ENCODE measurements at places on chromosomes 11 and 22. TPM values are rescaled to one million over a fixed set of nuclear protein-coding genes. Genes with fewer than 3 reads are reported as not detected.

- DNase-seq = no peak
Observed at GRCh38 chr11:12701811-12702592, 27.8 kb downstream of the TEAD1 start.

- DNase-seq = no peak
Observed at GRCh38 chr22:19038164-19038546, 84.1 kb downstream of the DGCR2 start.

Gene MOGAT2
- polyA plus RNA-seq = not detected

Gene KRTAP5-2
- not detected for polyA plus RNA-seq

Gene APOL2
- polyA plus RNA-seq = 27.0 TPM

DNA sequence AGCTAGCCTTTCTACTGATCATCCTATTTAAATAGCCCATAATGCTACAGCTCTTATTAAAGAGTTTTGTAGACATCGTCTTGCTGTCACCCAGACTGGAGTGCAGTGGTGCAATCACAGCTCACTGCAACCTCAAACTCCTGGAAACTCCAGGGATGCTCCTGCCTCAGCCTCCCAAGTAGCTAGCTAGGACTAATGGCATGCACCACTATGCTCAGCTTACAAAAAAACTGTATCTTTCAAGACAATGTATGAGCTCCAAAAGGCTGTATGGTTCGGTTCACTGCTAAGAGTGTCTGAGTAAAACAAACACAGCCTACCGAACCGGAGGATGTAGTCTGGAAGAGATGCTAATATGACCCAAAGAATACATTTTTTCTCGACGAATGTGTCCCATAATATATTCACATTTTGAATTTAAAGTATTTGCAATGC lies 2.6 kb downstream of the TAF1D start:
- DNase-seq = no peak

DNA sequence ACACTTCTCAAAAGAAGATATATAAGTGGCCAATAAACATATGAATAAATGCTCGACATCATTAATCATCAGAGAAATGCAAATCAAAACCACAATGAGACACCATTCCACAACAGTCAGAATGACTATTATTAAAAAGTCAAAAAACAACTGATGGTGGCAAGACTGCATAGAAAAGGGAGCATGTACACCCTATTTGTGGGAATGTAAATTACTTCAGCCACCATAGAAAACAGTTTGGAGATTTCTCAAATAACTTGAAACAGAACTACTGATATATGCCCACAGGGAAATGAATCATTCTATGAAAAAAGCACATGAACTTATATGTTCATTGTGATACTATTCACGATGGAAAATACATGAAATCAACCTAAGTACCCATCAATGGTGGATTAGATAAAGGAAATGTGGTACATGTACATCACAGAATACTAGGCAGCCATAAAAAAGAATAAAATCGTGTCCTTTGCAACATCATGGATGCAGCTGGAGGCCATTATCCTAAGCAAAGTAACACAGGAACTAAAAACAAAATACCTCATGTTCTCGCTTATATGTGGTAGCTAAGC lies 42.4 kb downstream of the GLYATL2 start:
- no peak for DNase-seq

- DNase-seq = no peak
Observed at GRCh38 chr11:79663017-79663416, 222.2 kb upstream of the TENM4 start.

Measured in CD4-positive, alpha-beta memory T cell (primary cell).